Lung (tissue), 17 donors: ENCODE measurements at places on chromosomes 5 and 9. TPM values are rescaled to one million over a fixed set of nuclear protein-coding genes. Genes with fewer than 3 reads are reported as not detected.

The PDE6A gene
- not detected for total RNA-seq

GRCh38 chr5:87260604-87261192 lies 7.0 kb upstream of the RASA1 start:
- no peak for DNase-seq

GRCh38 chr9:30970186-30970585 lies 1414.3 kb upstream of the ACO1 start:
- no peak for DNase-seq

- DNase-seq, result no peak
Measured at GRCh38 chr9:29969856-29970647, 2396.8 kb upstream of the C9orf72 start.

GRCh38 chr5:55407059-55407684 lies 99.4 kb downstream of the MTREX start:
- no peak for DNase-seq

GRCh38 chr9:124500028-124500795 lies 7.0 kb downstream of the NR5A1 start:
- DNase-seq, result no peak

GRCh38 chr5:95823738-95824609 lies 1.4 kb upstream of the GLRX start:
- DNase-seq, result no peak

DNA sequence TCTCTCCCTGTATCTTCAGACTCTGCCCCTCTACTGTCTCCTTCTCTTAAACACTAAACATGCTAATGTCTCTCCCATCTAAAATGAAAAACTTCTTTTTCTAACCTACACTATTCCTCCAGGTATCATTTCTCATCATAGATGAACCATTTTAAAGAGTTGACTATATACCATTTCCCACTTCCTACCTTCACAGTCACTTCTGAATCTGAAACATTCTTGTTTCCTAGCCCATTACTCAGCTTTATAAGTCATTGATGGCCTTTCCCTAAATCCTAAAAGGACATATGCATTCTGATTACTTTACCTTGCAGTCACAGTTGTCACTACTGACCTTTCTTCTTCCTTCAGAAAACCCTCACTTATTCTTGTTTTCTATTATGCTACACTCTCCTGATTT lies 118.2 kb downstream of the SSBP2 start:
- DNase-seq, result no peak

DNA sequence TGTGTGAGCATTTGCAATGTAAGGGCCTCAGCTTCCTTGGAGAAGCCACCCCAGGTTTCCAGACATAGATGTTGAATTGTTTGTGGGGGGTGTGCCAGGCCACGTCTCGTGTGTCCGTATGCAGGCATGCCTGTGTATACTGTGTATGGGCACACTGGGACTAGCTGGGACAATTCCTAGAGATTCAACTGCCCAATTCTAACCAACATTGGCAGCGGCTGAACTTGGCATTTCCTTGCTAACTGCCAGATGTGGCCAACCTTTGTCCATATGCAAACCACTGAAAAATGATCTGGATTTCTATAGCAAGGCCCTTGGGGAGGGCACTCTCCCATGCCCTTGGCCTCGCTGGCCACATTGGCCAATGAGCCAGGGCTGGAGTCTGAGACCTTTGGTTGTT lies 50.3 kb downstream of the SAR1B start:
- DNase-seq, result no peak
